ENCODE measurements at places on chromosomes 12 and 14.

DNA sequence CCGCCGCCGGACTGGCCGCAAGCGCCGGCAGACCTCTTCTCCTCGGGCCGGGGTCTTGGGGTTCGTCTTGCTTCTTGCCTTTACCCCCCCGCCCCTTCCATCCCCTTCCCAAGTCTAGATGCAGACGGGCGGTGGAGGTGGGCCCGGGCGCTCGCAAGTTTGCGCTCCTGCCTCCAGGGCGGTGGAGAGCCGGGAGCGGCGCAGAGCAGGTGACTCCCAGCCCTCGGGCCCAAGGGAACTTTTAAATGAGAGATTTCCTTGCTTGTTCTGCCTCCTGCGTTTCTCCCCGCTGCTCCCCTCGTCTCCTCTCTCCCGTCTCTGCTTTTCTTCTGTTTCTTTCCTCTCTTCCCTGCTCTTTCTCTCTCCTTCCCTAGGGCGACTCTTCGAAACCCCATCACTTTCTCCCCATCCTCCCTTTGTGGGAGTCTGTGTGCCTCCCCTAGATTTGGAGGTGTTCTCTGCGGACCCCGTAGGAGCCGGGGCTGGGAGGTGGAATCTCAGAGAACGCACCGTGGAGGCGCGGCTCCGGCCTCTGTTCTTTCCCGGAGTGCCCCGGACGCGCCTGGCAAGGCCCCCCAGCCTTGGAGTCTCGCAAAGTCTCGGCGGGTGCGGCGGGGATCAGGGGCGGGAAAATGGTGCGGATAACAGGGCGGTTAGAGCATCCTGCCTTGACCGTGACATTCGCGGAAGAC is 114.7 kb upstream of the MYL2 start:
- no peak for DNase-seq

- DNase-seq = no peak
Observed at GRCh38 chr14:71424941-71425340, 507.3 kb upstream of the RGS6 start.

GRCh38 chr14:95445161-95445560 is 71.3 kb downstream of the SYNE3 start:
- no peak for DNase-seq

GRCh38 chr12:48015954-48016353 is 11.7 kb upstream of the COL2A1 start:
- no peak for DNase-seq

DNA sequence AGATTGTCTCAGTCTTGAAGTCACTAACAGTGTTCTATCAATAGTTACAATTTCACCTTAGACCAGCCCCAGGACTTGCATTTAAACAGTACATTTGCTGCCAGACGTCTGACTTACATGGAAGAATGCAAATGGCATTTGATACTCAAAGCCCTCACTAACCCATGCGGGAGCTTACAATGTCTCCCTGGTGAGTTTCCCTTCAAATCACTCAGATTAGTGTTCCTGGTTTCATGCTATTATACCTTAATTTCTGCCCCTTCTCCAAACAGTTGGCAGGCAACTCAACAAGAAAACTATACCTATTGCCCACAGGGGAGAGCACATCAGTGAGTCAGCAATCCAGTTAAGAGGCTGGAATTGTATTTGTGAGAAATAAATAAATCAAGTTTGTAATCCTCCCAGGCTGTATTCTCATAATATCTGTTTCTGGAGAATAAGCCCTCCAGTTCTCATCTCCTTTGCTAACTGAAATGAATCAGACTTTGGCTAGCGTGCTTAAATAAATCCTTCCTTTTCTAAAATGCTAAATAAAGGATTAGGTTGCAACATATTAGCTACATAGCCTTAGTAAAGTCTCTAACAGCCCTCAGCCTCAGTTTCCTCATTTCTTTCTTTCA is 23.7 kb downstream of the GSTZ1 start:
- DNase-seq = no peak

GRCh38 chr12:57165741-57166140 is 18.3 kb upstream of the LRP1-AS start:
- DNase-seq = no peak

- no peak for DNase-seq
Observed at GRCh38 chr14:61179796-61180398, 101.2 kb downstream of the TMEM30B start.

GRCh38 chr14:72521045-72521444 is 372.9 kb downstream of the DPF3 start:
- no peak for DNase-seq

DNA sequence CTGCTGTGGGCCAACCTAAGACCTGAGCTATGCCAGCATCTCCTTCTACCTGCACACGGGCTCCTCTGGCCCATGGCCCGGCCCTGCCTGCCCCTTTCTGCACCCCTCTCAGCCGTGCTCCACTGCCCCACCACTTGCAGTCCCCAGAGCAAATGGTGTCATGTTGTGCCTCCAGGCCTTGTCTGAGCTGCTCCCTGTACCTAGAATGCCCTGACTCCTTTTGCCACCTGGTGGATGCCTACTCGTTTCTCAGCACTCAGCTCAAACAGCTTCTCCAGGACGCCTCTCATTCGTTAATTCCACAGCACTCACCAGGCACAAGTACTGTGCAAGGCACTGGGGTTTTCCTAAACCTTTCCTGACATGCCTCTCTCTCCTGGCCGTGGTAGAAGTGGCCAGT is 63.2 kb upstream of the PNMA1 start:
- DNase-seq = no peak

- no peak for DNase-seq
Observed at GRCh38 chr12:28683366-28683765, 465.7 kb upstream of the FAR2 start.

DNA sequence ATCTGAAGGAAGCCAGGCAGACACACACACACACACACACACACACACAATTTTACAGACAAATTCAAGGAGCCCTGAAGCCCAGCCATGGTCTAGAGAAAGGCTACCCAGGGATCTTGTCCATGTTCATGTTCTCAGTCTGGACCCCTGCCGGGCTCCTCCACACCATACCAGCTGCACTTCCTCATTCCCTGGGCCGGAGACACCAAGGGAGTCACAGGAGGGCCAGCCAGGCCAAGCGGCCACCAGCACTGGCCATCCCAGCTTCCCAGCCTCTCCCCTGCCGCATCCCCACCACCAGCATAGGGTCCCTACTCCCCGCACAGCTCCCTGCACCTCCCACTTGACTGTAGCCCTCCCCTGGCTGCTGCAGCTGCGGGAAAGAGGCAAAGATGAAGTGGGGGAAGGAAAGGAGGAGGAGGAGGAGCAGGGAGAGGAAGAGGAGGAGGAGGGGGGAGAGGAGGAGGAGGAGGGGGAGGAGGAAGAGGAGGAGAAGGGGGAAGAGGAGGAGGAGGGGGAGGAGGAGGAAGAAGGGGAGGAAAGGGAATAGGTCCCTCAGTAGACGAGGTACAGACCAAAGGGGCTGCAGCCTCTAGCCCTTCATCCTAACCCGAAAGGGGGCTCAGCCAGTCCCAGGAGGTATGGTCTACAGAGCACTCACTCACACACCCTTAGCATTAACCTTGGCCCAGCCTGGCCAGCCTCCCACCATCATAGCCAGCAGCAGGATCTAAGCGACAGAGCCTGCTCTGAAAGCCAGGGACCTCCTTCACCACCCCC is 293.2 kb downstream of the DPF3 start:
- DNase-seq = no peak

- DNase-seq = no peak
Observed at GRCh38 chr12:111173836-111174235, 195.1 kb downstream of the PHETA1 start.

DNA sequence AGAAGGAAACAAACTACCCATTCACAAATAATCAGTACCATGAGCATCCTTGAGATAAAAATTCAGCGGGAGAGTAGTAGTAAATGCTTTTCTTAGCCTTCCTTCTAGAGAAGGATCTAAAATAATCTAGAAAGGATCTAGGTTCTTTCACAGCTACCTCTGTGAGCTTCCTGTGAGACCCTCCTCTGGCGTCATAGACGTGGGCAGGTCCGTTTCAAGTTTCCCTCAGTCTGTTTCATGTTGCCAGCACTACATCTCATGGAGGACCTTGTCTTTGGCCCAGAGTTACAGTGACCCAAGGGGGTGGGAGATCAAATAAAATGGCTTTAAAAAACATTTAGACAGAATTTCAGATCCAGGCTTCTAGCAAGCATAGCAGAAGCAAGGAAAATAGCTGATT is 13.6 kb downstream of the DAAM1 start:
- no peak for DNase-seq

DNA sequence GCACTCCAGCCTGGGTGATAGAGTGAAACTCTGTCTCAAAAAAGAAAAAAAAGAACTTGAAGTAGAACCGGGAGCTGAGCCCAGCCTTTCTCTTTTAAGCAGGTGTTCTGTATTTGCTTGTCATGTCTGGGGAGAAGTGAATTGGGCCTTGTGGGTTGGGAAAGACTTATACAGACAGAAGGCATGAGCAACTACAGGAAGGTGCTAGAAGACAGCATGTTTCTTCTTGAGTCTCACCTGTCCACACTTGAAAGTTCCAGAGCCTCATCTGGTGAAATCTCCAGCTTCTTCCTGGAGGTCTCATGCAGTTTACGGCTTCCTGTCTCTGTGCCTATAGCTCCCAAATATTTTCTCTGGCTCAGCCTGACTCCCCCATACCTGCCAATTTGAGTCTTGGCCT is 2.5 kb downstream of the PGAM5 start:
- DNase-seq = no peak

GRCh38 chr12:93243689-93244513 is 133.8 kb upstream of the NUDT4 start:
- no peak for DNase-seq

GRCh38 chr12:111311011-111311410 is 57.9 kb downstream of the PHETA1 start:
- DNase-seq = no peak

- no peak for DNase-seq
Observed at GRCh38 chr12:47021298-47021697, 58.1 kb upstream of the PCED1B start.

DNA sequence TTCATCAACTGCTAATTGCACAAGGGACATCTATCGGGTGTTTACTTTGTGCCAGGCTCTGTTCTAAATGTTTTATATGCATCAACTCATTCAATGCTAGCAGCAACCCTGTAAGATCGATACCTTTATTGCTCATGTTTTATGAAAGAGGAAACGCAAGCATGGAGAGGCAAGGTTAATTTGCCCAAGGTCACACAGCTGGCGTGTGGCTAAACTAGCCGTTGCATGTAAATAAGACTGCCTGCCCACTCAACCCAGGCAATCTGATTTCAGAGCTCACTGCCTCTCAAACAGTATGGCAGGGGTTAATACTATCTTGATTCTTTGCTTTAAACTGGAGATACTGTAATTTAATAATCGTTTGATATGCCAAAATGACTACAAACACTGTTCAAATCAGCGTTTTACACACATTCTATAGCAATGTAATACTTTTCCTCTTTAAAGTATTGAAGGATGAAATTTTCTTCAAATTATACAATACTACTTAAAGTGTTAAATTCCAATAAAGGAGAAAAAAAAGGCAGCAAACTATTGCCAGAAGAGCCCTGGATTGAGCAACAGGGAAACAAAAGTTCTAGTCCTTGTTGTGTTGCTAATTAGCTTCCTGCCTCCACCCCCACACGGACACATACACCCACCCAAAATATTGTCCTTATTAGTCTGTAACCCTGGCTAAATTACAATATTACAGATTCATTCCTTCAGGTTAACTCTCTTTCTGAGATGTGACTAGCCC is 39.1 kb upstream of the DHRS7 start:
- DNase-seq = no peak

GRCh38 chr14:52266179-52266578 is 1.3 kb upstream of the PTGDR start:
- no peak for DNase-seq

GRCh38 chr12:6074979-6075585 is 49.4 kb downstream of the VWF start:
- no peak for DNase-seq

DNA sequence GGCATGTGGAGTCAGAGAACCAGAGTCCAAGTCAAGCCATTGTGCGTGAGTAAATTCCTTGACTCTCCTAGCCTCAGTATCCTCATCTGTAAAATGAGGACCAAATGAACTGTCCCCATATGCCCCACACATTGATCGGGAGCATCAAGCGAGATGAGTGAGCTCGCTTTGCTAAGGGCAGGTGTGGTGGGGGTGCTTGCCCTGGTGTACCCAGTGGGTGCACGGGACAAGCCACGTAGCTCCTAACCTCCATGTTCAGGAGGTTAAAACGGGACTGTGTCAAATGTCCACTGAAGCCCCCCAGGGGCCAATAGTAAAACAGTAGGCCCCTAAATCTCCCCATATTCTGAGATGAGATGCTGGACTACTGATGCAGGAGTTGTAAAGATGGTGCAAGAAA is 60.9 kb downstream of the SERPINA3 start:
- no peak for DNase-seq

- peak; percentile 57 for DNase-seq
Observed at GRCh38 chr12:26853303-26854030, 20.5 kb upstream of the ITPR2 start.

DNA sequence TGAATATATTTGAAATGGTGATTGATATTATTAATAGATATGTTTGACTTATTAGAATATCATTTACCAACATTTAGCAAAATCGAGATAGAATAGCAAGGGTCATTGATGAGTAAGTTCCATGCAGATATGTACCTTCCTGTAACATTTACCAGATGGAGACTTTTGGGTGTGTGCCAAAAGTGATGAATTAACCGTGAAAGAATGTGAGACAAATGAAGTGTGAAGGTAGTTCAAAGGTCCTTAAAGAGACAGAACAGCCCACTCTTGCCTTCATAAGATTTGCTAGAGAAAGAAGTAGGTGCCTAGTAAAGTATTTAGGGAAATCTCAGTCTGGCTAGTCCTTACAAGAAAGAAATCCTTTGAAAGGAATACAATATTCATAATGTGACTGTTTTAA is 45.5 kb downstream of the FGD4 start:
- DNase-seq = no peak

DNA sequence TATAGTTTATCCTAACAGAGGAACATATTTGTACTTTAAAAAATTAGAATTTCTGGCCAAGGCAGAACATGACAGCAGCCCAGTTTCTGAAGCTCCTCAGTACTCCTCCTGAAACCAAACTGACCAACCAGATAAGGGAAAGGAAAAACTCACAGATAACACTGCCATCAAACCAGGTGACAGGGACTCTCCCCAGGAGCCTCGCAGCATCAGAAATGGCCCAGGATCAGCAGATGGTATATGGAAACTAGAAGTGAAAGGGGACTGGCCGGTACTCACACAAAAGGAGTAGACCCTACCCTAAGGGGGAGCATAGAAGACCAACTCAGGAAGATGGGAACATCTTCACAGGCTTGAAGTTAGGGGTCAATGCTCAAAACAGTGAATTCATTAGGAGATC is 22.0 kb downstream of the GALC start:
- no peak for DNase-seq

GRCh38 chr12:97756066-97756666 is 293.6 kb downstream of the RMST start:
- no peak for DNase-seq

- peak; percentile 3 for DNase-seq
Observed at GRCh38 chr14:32102152-32102787, 25.2 kb downstream of the ARHGAP5 start.

GRCh38 chr14:75910048-75910447 is 71.7 kb downstream of the TGFB3 start:
- no peak for DNase-seq
